ENCODE measurements at places on chromosomes 12 and 14. TPM values are rescaled to one million over a fixed set of nuclear protein-coding genes. Genes with fewer than 3 reads are reported as not detected.

- H3K27me3 ChIP-seq: peaks cover 12% of the 10 kb centered on the region
- peaks cover 7% of the 10 kb centered on the region for H3K36me3 ChIP-seq
- no peak overlapping the region for H3K4me3 ChIP-seq
- H3K4me1 ChIP-seq: no peaks in the 10 kb centered on the region
Measured at GRCh38 chr12:10641735-10642500, 28.5 kb upstream of the MAGOHB start.

- H3K27me3 ChIP-seq: no peaks in the 10 kb centered on the region
- peaks cover 6% of the 10 kb centered on the region for H3K36me3 ChIP-seq
- peak overlapping the region; percentile 26 for H3K27ac ChIP-seq
Measured at GRCh38 chr12:52038447-52038846, 12.8 kb upstream of the NR4A1 start.

DNA sequence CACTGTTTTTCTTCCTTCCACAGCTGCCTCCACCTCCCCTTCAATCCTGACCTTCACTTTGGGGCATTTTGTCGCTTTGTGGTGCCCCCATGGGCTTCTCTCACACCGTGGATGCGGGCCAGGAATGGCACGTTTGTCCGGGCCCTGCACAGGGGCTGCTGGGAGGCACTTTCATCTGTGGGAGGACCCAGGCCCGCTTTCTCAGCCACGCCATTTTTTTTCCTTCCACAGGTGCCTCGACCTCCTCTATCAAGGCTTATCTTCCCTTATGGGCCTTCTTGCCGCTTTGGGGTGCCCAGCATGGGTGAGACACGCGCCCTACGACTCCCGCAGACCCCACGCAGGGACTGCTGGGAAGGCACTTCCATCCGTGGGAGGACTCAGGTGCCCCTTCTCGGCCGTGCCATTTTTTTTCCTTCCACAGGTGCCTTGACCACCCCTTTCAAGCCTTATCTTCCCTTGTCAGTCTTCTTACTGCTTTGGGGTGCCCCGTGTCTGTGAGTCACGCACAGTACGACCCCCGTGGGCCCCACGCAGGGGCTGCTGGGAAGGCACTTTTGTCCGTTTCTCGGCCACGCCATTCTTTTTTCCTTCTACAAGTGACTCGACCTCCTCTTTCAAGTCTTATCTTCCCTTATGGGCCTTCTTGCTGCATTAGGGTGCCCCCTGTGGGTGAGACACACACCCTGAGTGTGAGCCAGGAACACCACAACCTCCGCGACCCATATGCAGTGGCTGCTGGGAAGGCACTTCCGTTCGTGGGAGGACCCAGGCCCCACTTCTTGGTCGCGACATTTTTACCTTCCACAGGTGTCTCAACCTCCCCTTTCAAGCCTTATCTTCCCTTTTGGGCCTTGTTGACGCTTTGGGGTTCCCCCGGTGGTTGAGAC lies 270.7 kb downstream of the ALG10 start:
- H3K4me3 ChIP-seq: no peak overlapping the region
- H3K27ac ChIP-seq: no peak overlapping the region
- H3K27me3 ChIP-seq: no peaks in the 10 kb centered on the region
- no peak for DNase-seq
- no peaks in the 10 kb centered on the region for H3K4me1 ChIP-seq

DNA sequence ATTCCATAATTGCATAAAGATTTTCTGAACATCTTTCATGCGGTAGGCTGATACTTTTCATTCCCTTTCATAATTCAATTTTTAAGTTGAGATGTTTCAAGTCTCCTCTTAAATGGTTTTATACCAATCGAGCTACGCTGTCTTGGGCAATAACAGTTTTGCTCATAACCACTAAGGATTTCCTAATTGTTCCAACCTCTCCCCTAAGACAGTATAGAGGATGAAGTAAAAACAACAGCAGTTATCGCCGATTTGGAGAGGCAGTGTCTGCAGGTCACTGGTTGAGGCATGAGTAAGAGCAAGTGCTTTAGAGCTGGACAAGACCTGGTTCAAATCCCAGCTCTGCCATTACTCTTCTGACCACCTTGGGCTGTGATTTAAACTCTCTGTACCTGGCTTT lies 6.9 kb upstream of the MED13L start:
- H3K4me1 ChIP-seq: peaks cover 19% of the 10 kb centered on the region
- no peak overlapping the region for H3K4me3 ChIP-seq
- H3K27me3 ChIP-seq: no peaks in the 10 kb centered on the region
- no peaks in the 10 kb centered on the region for H3K36me3 ChIP-seq
- H3K27ac ChIP-seq: no peak overlapping the region

DNA sequence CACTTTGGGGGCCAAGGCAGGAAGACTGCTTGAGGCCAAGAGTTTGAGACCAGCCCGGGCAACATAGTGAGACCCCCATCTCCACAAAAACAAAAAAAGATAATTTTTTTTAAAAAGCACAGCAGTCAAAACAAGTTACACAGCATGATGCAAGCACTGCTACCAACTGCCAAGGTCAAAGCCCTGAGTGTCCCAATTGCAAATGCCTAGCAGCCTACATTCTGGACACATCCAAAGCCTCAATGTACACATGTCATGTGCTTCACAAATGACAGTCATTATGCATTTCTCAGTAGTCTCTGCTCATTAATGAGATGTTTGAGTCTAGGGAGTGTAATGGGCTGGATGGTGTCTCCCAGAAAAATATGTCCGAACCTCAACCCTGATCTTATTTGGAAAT lies 113.7 kb upstream of the CCND2 start:
- no peak overlapping the region for H3K4me3 ChIP-seq
- peaks cover 20% of the 10 kb centered on the region for H3K4me1 ChIP-seq
- no peak for DNase-seq

DNA sequence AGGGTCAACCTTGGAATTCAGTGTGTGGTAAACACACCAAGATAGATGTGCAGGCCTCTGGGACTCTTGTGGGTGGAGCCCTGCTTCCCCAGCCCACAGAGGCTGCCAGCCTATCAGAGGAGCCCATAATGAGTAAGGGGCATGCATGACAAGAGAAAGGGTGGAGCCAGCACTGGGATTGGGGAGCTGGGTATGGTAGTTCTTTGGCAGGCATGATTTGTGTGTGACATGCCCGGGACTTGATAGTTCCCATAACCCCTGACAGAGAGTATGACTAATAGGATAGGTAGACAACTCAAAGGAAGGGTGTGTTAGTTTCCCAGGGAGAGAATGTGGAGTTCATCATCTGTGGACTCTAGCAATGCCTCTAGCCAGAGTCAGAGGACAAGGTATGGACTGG lies 143.0 kb downstream of the EMP1 start:
- no peaks in the 10 kb centered on the region for H3K36me3 ChIP-seq
- H3K4me1 ChIP-seq: no peaks in the 10 kb centered on the region
- H3K27ac ChIP-seq: no peak overlapping the region
- no peak for DNase-seq
- H3K27me3 ChIP-seq: peaks cover 7% of the 10 kb centered on the region
- no peak overlapping the region for H3K4me3 ChIP-seq

DNA sequence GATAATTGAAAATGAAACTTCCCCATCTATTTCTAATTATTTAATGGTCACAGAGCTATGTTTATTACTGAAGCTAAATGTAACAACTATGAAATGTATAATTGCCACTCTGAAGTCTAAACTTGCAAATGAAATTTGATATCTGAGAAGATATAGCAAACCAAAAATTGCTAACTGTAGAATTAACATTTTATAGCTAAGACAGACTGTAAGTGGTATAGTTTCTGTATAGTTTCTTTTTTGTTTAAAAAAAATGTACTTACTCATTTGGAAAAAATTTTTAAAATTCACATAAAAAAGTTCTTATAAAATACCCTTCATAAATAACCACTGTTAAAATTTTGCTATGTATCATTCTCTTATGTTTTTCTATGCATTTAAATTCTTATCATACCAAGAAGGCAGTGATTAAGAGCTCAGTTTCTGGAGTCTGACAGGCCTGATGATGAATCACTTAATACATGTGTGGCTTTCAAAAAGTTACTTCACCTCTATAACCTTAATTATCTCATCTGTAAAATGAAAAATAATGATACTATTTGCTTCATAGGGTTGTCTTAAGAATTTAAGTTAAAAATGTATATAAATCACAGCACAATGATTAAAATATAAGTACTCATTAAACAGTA lies 214.7 kb upstream of the GARIN2 start:
- H3K4me1 ChIP-seq: no peaks in the 10 kb centered on the region
- no peak for DNase-seq
- no peak overlapping the region for H3K27ac ChIP-seq
- H3K36me3 ChIP-seq: no peaks in the 10 kb centered on the region
- no peak overlapping the region for H3K4me3 ChIP-seq
- no peaks in the 10 kb centered on the region for H3K27me3 ChIP-seq

CCER1 gene
- not detected for total RNA-seq

MRPL42 gene
- total RNA-seq: 40.9 TPM

KRT86 gene
- total RNA-seq: not detected

Measured in activated B cell treated with CpG ODN at 0.5 μM for 24 hours (primary cell).